GF-D8 (cell line): ENCODE measurements at places on chromosomes 3 and 15.
A peak's percentile ranks its signal among the peaks of the same experiment; 100 is the strongest.

DNA sequence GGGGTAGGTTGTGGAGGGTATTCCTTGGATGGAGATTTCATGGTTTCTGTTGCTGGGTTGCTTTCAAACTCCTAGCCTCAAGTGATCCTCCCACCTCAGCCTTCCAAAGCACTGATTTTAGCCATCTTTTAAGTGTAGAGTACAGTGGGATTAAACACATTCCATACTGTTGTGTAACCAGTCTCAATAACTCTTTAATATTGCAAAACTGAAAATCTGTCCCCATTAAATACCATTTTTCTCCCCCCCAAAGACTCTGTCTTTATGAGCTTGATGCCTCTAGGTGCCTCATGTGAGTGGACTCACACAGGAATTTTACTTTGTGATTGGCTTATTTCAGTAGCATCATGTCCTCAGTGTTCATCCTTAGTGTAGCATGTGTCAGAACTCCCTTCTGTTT is 74.7 kb upstream of the ATP10A start:
- DNase-seq, result no peak

DNA sequence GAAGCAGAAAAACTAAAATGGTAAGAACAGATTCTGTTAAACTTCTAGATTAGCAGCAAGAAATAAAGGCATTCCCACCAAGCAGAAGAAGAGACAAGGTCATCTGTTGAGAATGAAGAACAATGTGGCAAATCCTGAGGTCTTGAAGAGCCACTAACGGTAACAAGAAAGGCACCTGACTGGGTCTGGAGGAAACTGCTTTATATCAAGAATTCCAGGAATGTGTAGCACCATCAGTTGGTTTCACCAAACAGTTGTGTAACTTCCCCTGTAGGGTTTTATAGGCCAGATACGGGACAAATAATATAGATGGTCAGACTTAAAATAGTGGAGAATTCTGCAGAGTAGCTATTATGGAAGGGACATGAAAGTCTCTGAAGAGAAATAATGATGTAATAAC is 57.3 kb downstream of the ACAP2 start:
- peak; percentile 61 for DNase-seq

- no peak for DNase-seq
Measured at GRCh38 chr15:101081900-101082299, 162.7 kb downstream of the LRRK1 start.

DNA sequence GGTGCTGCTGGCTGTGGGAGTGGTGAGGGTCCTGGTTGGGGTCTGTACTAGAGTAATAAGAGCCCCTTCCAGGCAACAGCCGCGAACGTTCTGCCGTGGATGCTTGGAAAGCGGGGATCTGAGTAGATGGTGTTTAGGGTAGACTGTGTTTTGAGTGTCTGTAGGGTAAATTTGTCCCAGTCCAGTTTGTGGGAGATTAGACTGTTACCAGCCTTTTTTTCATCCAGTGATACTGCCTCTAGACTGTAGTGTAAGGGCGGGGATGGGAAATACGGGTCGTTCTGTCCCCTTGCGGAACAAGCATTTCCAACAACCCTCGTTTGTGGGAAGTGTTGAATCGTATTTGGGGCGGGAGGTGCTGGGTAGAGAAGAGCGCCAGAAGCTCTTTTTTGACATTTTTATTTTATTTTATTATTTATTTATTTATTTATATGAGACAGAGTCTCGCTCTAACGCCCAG is 424 bp downstream of the HAUS2 start:
- peak; percentile 35 for DNase-seq

DNA sequence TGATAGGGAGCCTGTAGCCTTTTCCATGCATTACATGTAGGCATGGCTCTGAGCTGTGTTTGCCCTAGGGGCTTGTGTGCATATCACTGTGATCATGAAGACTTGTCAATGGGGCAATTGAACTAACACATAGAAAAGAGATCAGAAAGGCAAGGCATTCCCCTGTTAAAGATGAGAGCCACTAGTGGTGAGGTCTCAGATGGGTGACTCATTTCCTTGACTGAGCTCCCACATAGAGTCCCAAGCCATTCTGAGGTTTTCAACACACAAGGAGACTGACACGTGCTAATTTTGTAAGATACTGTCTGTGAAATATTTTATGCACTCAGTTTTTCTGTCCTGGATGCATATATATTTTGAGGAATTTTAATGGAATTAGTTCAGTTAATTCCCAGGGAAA is 53.8 kb downstream of the SAMMSON start:
- DNase-seq, result no peak
